Activated CD4-positive, alpha-beta T cell treated with anti-CD3 and anti-CD28 coated beads, Interleukin-2, amount 50 U/mL, for 16 hours (primary cell): ENCODE measurements at places on chromosomes 2 and 18.

GRCh38 chr18:1075322-1075721 lies 170.7 kb downstream of the ADCYAP1 start:
- DNase-seq: no peak

DNA sequence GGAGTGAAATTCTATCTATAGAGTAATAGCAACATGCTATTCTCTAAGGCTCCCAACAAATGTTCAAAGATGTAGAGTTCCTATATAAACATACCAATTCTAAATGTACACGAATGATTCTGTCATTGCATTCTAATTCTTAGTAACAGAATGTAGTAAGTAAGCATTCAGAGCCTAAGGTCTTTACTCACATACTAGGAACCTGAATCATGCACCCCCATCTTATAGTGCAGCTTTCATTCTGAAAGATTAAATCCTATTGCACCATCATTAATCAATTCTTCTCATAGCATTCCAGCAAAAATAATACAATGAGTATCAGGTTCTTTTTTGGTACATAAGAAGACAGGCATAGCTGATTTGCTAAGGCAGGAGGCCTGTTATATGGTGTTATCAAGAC lies 230.0 kb downstream of the NCKAP5 start:
- DNase-seq: no peak

- no peak for DNase-seq
These were observed 245.9 kb upstream of the HS6ST1 start for GRCh38 chr2:128564551-128564950.

- DNase-seq: no peak
These were observed 39.3 kb downstream of the TSHZ1 start for GRCh38 chr18:75249672-75250470.

DNA sequence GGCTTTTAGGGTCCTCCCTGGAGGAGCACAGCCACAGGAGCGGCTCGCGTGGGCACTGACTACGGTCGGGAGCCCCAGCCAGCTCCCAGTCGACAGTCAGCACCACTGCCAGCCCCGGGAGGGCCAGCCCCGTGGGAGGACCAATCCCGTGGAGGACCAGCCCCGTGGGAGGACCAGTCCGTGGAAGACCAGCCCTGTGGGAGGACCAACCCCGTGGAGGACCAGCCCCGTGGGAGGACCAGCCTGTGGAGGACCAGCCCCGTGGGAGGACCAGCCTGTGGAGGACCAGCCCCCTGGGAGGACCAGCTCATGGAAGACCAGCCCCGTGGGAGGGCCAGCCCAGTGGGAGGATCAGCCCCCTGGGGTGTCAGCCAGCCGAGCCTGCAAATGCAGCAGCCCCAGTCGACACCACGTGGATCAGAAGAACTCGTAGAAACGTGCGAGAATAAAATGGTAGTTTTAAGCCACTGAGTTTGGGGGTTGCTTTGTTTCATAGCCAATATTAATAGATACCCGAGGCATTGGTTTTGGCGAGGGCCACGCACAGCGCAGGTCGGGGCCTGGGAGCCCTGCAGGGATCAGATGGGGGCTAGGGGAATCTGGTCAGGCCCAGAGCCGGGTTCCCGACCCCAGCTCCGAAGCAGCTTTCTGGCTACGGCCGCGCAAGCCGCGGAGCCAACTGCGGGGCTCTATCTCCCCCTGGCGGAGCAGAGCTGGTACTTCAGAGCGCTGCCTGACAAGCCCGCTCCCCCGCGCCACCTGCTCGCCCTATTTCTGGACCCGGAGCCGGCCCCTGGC lies 73.0 kb downstream of the TEX51 start:
- DNase-seq: peak; percentile 74
